ENCODE measurements at places on chromosomes 4 and X.

DNA sequence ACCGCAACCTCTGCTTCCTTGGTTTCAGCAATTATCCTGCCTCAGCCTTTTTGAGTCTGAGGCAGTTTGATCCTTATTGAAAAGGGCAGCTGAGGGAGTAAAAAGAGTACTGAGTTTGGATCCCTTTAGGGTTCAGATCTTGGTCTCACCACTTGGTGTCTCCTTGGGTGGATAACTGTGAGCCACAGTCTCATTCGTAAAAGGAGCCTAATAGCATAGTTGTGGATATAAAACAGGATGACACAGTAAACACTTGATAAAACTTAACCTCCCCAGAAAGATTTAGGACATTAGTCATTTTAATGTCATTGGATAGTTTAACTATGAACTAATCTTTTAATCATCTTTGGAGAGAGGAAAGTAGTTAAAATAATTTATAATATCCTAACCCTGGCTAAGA is 173.0 kb downstream of the ANK2 start:
- no peak for DNase-seq

DNA sequence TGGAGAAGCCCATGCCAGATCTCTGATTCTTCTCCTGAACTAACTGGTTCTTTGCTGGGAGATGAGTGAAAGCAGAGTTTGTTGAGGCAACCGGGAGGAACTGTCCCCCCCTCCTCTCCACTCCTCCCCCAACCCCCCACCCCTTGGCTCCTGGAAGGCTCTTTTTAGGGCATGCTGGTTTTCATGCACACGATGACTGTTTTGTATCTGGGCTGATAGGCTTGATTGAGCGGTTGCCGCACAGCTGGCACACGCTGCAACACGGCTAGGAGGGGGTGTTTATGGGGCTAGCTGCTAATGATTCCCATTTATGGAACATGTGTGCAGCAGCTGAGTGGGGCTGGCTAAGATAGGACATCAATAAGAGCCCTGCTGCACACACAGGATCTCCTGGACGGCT is 137.2 kb downstream of the SMIM20 start:
- no peak for DNase-seq

- DNase-seq = no peak
Measured at GRCh38 chr4:566508-567295, 9.4 kb downstream of the TMEM271 start.

- no peak for DNase-seq
Measured at GRCh38 chr4:109408711-109409110, 24.9 kb upstream of the SEC24B start.

GRCh38 chr4:173493041-173493440 is 37.0 kb downstream of the HAND2 start:
- no peak for DNase-seq

GRCh38 chr4:105461221-105461620 is 12.6 kb downstream of the PPA2 start:
- no peak for DNase-seq

- DNase-seq = no peak
Measured at GRCh38 chr4:24224446-24224845, 334.6 kb upstream of the PPARGC1A start.

Measured in stimulated activated CD4-positive, alpha-beta T cell treated with anti-CD3 and anti-CD28 coated beads, Interleukin-12 subunit alpha, Interleukin-12 subunit beta, amount 100 ng/mL, for 4 hours (primary cell).